Activated T-cell treated with anti-CD3 and anti-CD28 coated beads for 48 hours (primary cell): ENCODE measurements at places on chromosomes 4 and X.

- no peak for DNase-seq
These were observed 1254.8 kb upstream of the ADGRL3 start for GRCh38 chr4:59945277-59945676.

DNA sequence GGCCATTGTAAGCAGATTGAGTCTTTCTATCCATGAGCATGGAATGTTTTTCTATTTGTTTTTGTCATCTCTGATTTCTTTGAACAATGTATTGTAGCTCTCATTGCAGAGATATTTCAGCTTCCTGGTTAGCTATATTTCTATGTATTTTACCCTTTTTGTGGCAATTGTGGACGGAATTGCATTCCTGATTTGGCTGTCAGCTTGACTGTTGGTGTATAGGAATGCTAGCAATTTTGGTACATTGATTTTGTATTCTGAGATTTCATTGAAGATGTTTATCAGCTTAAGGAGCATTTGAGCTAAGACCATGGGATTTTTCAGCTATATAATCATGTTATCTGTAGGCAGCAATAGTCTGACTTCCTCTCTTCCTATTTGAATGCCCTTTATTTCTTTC is 154.6 kb downstream of the GUCY2F start:
- no peak for DNase-seq

- DNase-seq: no peak
These were observed 17.4 kb upstream of the DCAF8L1 start for GRCh38 chrX:27998666-27999065.

DNA sequence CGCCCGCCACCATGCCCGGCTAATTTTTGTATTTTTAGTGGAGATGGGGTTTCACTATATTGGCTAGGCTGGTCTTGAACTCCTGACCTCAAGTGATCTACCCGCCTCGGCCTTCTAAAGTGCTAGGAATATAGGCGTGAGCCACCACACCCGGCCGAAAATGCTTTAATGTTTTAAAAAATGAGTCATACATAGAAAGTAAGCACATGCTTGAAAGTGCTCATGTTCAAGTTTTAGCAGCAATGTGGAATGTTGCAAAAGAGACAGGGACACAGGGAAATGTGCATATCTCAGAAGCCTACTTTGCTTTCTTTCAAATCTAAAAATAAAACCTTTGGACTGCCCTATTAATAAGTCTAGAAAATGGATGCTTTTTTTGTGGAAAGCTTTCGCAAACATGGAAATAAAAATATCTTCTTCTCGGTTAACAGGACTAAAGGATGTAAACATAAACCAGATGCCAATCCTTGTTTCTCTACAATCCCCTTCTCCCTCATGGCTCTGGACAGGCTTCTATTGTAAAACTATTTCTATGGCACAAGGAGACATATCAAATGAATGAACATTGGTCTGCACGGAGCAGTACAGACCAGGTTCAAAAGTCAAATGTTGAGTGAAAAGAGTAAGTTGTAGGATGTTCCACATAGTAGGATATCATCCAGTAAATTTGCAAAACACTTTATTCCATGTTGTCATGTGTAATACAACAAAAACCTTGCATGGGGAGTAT is 15.0 kb downstream of the MECP2 start:
- no peak for DNase-seq

DNA sequence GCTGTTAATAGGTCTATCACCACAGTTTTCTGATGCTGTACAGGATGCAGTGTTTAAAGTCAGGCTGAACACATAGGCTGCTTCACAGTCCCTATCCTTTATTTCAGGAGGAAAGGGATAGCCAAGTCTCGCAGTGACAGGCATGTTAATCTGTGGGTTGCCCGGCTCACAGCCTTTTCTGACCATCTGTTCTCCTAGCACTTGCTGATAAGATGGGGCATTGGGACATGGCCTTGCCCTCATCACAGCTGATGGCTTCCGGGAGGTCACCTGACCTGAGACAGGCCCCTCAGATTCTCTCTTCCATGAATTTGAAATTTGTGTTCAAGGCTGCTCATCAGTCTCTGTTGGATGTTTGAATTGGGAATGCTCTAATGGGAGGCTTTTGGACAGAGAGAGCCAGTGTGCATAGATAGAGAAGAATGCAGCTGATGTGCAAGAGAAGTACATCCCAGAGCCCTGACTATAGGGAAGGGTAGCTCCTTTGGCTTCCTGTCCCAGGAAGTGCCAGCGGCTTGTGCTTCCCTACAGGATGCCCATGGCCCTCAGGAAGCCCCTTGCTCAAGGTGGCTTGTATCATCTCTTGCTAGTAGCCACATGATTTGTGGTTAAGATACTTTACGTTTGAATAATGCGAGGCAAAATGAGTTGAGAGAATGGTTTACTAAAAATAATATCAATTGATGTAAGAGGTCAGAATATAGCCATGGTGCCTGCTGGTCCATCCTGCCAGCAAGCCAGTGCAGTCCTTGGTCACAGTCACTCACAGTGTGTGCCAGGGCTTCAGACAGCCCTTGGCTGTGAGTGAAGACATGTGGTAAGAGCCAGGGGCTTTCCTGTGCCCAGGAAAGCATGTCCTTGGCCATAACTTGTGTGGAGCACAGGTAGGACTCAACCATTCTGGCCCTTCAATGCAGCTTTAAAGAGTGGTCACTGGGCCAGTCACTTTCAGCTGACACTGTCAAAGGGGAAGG is 88.6 kb downstream of the TSPAN7 start:
- no peak for DNase-seq

DNA sequence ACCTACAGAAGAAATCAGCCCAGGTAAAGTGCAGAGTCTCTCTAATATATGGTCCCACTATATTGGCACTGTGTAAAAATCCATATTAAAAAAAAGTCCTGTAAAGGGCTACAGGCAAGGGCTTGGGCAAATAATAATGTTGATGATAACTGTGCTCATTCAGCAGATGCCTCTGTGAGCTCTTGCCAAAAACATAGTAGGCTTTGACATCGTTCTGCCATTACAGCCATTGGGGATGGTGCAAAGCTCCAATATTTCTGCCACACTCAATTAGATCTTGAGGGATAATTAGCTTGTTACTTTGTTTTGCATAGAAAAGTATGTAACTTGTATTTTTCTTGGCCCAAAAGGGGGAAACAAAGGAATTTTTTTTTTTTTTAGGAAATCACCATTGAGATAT is 645.5 kb upstream of the FAM241A start:
- no peak for DNase-seq

- no peak for DNase-seq
These were observed 62.1 kb upstream of the LANCL3 start for GRCh38 chrX:37509349-37509748.

DNA sequence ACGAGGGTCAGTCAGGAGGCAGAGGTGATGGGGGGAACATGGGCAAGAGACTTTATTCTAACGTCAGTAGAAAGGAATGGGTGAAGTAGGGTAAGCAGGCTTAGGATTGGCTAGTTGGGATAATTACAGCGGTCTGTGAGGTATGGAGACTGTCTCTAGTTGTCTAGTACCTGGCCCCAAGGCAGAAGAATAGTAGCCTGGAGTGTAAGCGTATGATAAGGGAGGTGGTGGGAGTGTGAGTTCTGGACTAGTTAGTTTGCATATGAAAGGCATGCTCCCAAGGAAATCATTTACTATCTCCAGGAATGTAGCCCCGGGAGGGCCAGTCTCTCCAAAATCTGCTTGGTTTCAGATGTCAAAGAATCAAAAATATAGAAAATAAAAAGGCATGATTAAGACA is 219.6 kb upstream of the ANXA3 start:
- DNase-seq: no peak

DNA sequence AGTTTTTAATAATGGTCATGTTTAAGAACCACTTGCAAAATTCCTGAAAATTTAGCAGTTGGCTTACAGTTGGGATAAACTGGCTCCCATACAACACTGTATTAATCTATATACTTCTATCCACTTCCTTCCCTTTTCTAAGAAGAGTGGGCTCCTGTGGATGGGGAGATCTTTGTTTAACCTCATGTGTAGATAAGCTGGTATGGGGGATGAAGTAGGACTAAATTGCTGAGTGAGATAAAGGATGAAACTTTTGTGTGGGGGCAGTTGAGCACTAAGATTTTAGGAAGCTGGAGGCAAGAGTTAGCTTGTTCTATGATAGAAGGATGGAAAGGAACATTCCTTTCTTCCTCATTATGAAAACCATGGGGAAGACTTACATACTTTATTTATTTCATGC is 54.6 kb upstream of the ATP8A1 start:
- no peak for DNase-seq

GRCh38 chr4:128684016-128684415 is 125.5 kb upstream of the JADE1 start:
- DNase-seq: no peak

GRCh38 chr4:26050212-26050643 is 136.2 kb downstream of the SMIM20 start:
- no peak for DNase-seq

DNA sequence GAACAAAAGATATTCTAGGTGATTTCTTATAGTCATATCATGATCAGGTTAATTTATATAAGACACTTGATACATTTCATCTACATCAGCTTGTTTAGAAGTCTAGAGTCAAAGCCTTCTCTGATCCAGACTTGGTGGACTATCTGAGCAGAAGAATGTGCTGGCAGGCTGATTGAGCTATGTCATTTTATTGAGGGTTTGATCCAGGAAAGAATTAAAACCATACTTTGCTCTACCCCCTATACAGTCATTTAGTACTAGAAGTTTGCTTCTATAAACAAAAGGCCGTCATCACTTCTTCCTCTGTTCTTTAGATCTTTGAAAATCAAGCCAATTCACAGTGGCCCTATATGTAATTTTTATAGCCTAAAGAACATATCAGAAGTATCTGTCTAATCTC is 173.1 kb upstream of the PITX2 start:
- DNase-seq: no peak

DNA sequence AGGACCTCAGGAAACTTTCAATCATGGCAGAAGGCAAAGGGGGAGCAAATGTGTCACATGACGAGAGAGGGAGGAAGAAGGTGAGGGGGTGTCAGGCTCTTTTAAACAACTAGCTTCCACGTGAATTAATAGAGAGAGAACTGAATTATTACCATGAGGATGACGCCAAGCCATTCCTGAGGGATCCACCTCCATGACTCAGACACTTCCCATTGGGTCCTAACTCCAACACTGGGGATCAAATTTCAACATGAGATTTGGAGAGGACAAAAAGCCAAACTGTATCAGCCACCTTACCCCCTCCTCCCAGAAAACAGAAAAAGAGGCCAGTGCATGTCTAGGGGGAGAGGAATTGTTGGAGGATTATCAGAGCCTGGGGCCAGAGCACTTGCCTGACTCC is 40.4 kb upstream of the LAS1L start:
- no peak for DNase-seq

- DNase-seq: no peak
These were observed 128.0 kb downstream of the TMA16 start for GRCh38 chr4:163622379-163623035.

- no peak for DNase-seq
These were observed 7.1 kb downstream of the SLC25A31 start for GRCh38 chr4:127737295-127737694.

DNA sequence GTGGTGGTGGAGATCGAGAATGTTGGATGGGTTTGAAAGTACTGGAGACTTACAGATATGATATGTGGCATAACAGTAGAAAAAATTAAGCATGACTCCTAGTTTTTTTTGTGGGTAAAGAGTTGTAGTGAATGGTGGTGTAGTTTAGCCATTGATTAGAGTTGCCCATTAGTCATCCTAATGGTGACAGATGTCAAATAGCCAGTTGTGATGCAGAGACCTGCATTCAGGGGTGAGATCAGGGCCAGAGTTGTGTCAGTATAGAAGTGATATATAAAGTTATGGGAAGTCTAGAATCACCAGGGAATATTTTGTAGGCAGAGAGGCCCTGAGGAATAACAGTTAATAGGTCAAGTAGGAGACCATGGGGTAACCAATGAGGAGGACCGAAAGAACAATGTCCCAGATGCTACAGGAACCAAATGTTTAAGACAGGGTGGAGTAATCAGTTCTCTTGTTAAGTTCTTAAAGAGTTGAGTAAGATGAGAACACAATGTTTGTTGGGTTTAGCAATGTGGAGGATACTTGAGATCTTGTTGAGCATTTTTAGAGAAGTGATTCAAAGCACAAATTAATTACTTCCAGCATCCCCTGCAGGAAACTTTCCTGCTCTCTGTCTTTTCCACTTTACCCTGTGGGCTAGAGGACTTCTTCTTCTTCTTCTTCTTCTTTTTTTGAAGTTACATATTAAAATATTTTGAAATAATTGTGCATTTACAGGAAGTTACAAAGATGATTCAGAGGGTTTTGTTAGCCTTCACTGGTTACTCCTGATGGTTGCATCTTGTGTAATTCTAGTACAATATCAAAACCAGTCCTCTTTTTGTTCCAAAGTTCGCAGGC is 13.3 kb downstream of the SGMS2 start:
- no peak for DNase-seq

GRCh38 chr4:15689540-15689939 is 7.9 kb downstream of the FAM200B start:
- DNase-seq: no peak

DNA sequence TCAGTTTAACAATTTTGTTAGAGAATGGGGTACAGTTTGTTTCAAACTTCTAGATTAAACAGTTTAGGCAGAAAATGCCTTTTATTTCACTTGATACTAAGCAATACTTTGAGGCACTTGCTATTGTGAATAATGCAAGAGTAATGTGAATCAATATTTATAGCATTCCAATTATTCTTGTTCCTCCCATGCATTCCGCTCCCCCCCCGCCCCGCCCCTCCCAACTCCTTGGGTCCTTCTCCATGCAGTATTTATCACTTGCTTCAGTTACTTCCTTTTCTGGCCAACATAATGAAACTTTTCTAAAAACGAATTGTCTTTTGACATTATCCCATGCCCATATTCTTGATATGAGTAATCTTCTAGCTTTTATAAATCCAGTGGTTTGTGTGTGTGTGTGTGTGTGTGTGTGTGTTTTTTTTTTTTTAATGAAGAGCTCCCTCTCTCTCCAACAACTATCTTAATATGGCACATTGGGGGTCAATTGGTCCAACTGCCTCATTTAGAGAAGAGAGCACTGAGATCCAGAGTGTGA is 1.6 kb downstream of the BANK1 start:
- DNase-seq: no peak

GRCh38 chr4:48642421-48643374 is 137.4 kb downstream of the FRYL start:
- no peak for DNase-seq

DNA sequence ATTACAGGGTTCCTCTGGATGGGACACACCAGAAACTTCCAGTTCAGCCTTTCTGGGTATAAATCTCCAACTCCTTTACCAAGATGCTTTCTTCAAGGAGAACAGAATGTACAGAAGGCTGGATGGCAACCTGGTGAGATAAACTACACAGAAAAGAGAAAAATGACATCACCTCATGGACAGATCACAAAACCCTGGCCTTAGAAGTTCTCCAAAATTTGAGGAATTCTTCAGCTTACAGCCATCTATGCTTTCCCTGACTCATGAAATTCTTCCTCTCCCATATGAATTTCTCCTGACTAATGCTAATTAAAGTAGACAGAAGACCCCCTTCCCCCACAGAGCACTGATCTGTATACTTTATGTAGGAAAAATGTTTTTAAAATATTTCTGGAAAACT is 345.4 kb downstream of the STIM2 start:
- no peak for DNase-seq
